NCI-H460 (cell line): ENCODE measurements at places on chromosomes 2 and 18.

- no peak for DNase-seq
Measured at GRCh38 chr2:172242961-172243360, 140.3 kb upstream of the DLX2 start.

DNA sequence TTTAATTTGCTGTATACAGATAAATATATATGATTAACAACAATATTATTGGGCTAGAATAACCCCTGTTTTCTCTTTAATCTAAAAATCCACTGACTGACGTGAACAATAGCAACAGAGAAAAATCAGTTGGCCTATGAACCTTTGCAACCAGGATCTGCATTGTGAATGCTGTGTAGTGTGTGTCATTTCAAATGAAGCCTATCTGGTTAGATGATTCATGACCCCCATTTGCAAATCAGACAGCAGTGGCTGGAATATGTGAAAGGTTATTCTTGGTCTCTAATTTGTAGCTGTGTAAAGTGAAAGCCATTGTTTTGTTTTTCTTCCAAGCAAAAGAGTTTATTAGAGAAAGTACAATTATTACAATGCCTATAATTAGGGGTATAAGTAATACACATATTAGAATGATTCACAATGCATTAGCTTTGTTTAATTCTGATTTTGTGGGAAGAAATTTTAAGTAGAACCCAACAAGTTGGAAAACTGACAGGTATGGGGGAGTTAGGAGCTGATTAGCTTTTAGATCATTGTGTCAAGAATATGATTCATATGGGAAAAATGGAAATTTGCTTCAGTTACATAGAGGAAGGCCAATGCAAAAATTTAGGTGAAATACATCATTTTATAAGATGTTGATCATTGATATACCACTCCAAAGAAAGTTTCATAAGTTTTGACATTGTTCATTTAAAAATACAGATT, 1362.2 kb upstream of the TMEFF2 start:
- DNase-seq, result no peak

GRCh38 chr18:69838620-69839411, 108.9 kb downstream of the CD226 start:
- peak; percentile 15 for DNase-seq

GRCh38 chr2:121196849-121197155, 88.2 kb downstream of the TFCP2L1 start:
- no peak for DNase-seq

DNA sequence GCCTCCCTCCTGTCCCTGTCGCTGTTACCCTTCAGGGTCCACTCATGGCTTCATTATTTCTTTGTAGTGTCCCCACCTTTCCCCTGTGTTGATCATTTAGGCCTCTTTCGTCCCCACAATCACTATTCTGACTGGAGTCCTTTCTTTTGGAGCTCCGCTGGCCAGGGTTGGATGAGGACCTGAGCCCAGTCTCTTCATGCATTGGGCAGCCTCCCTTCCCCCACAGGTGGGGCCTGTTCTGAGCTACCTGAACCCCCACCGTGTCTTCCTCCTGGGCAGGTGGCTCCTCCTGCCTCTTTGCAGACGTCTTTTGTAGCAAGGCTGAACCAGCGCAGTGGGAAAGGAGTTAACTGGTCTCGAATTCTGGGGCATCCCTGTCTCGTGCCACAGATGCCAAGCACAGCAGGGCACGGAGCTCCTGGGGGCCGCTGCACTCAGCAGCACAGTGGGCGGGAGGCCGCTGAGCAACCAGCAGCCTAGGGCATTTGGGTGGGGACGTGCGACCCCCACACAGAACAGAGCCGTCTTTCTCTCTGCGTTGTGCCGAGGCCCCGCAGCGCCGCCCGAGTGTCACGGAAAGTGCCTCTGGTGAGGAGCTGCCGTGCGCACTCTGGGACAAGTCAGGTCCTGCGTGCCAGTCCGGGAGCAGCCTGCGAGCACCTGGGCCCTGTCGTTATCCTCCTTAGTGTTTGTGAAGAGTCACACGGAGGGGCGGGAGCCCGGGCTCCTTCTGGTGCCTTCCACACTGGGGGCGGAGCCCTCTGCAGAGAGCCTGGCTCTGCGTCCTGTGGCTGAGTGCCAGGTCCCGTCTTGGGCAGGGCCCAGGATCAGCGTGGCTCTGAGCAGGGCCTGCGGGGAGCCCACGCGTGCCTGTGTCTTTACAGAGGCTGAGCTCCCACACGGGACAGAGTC, 130.1 kb downstream of the NFATC1 start:
- no peak for DNase-seq

- no peak for DNase-seq
Measured at GRCh38 chr18:23133860-23134779, 1.2 kb upstream of the CABLES1 start.

DNA sequence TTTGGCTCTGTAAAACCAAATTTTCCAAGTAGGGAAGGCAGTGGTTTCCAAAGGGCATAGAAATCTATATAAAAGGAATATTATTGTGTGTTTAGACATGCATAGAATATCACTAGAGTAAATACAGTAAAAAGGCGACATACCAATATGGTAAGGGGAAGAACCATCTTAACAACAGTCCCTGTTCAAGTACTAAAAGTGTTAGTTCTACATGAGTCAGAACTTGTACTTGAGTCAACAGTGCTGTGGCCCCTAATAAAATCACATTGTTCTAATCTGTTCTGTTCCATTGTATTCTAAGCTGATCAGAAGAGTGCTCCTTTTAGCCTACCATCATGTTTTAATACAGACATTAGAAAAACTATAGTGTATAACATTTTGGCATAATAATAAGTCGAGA, 36.1 kb upstream of the TNFRSF11A start:
- no peak for DNase-seq

GRCh38 chr2:15009681-15010080, 377.2 kb downstream of the LRATD1 start:
- no peak for DNase-seq

DNA sequence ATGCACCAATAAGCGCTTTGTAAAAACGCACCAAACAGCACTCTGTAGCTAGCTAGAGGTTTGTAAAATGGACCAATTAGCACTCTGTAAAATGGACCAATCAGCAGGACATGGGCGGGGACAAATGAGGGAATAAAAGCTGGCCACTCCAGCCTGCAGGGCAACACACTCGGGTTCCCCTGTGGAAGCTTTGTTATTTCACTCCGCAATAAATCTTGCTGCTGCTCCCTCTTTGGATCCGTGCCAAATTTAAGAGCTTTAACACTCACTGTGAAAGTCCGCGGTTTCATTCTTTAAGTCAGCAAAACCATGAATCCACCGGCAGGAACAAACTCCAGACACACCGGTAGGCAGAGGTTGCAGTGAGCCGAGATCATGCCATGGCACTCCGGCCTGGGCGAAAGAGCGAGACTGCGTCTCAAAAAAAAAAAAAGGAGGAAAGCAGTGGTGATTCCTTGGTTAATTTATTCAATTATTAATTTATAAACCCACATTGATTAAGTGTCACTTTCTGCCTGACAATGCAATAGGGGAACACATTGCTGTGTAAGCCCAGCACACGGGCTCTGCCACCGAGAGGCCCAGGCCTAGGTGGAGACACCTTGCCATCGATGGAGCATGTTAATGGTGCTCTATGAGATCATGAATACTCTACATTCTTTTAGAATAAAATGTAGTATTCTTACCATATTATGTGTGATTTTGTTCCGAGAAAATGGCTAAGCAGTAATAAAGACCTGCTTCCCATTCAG, 687.6 kb upstream of the HS6ST1 start:
- no peak for DNase-seq

DNA sequence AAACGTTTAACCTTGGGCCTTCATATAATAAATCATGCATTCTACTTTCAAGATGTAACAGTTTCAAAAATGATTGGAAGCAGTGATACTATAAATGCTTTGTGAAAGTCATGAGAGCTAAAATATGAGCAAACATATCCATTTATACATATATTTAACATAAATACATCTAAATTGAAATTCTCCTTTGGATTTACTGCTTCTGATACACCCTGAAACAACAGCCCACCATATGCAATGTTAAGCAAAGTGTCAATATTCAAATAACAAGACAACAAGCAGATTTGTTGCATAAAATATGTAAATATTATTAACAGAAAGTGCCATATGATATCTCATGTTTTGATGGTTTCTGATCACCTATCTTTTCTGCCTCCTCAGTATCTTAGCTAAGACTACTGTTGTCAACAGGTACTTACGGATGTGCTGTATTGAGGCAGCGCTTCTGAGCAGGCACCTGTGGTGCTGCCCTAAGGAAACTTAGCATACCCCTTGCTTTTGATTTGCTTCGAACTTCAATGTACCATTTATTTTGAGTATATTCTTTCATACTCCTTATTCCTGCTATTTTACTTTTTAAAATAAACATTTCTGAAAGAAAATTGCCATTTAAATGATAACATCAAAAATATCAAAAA, 6.1 kb downstream of the FIGN start:
- DNase-seq, result no peak

DNA sequence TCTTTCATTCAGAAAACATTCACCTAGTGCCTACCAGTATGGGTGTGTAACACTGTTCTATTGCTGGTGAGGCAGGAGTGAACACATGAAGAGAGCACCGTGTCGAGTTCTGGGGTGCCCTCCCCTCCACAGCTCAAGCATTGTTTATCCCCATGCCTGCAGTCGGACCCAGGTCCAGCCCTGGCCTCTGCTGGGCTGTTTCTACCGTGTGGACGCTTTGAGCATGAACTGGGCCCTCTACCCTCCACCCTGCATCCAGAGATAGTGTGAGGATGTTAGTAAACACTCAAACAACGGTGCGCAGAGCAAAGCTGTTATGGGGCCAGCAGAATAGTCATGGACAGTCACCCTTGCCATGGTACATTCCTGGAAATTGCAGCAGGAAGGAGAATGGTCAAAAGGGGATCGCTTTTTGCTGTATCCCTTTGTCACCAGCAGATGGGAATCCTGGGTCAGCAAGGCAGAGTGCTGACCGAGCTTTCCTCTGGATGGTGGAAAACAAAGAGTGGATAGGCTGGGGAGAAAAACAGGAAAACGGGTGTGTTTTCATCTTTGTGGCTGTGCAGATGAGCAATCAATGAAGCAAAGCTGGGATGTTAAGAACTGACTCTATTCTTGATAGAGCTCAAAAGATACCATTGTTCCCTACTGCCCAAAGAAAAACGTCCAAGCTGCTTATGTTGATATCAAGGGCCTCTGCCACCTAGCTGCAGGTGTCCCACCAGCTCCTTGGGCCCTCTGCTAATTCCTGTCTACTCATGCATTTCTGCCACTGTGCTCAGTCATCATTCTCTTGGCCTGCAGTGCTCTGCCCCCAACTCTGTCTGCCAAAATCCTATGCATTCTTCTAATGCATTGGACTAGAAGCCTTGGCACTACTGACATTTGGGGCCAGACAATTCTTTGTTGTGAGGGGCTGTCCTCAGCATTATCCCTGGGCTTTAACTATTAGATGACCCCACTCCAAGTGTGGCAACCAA, 38.7 kb downstream of the REEP1 start:
- DNase-seq, result no peak

- DNase-seq, result peak; percentile 33
Measured at GRCh38 chr18:6219116-6219717, 195.5 kb downstream of the L3MBTL4 start.

DNA sequence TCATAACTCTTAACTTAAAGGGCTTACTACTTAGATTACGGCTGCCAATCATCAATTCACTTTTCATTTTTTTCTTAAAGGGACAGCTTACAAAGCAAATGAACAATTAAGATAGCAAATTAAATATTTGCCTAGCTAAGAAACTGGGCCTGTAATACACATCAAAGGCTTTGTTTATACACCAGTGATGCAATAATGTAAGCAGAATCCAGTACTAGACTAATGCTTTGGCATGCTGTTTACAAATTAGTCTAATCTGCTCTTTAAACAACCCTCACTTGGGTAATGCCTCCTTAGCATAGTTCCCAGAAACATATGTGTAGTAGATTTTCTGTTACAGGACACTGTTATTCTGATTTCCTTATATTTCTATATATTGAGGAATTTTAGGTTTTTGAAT, 105.8 kb downstream of the ARHGAP28 start:
- no peak for DNase-seq

DNA sequence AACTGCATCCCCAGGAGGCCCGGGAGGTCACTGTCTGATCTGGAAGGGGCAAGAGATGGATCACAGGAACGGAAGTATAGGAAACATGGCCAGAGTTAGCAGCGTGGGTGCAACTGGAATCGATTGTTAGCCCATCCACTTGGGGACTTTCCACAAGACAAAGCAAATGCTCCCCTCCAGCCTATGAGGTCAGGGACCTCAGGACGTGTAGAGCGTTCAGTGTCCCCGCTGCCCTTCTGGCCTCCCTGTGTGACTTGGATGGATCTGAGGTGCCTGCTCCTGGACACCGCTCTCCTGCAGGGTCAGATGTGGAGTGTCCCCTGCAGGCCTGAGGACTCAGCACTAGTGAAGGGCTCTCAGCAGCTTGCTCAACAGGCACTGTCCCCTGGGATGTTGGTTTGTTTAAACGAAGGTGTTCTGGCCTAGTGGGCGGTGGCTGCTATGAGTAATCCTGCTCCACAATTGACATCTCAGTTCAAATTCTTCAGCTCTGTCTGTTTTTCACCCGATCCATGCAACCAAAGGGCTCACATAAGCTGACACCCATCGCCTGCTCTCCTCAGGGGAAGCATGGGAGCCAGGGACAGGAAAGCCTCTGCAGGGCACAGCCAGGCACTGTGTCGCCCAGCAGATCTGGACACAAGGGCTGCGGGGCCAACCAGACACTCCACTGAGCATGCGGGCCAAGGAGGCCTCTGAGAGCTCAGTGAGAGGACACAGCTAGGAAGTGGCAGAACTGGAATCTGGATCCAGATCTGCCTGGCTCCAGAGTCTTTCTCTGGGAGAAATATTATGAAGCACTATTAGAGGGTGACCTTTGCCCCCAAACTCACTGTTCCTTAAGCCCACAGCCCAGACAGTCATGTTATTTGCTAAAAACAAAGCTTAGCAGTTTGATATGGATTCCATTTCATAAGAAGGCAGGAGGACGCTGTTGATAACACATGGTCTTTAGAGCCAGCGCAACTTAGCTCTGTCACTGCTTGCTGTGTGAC, 78.5 kb downstream of the RHOB start:
- DNase-seq, result peak; percentile 90

DNA sequence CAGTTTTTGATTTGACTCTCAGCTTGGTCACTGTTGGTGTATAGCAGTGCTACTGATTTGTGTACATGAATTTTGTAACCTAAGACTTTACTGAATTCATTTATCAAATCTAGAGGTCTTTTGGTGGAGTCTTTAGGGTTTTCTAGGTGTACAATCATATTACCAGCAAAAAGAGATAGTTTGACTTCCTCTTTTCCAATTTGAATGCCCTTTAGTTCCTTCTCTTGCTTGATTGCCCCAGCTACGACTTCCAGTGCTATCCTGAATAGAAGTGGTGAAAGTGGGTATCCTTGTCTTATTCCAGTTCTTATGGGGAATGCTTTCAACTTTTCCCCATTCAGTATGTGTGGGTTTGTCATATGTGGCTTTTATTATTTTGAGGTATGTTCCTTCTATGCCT, 312.9 kb upstream of the REV1 start:
- no peak for DNase-seq
